ENCODE measurements at places on chromosomes 5 and 9. TPM values are rescaled to one million over a fixed set of nuclear protein-coding genes. Genes with fewer than 3 reads are reported as not detected.

The PTTG1 gene
- total RNA-seq = 3.7 TPM

- H3K36me3 ChIP-seq = no peaks in the 10 kb centered on the region
- DNase-seq = no peak
- H3K4me3 ChIP-seq = no peak overlapping the region
- H3K27ac ChIP-seq = no peak overlapping the region
- no peaks in the 10 kb centered on the region for H3K4me1 ChIP-seq
These were observed 89.9 kb upstream of the CPEB4 start for GRCh38 chr5:173798127-173798810.

DNA sequence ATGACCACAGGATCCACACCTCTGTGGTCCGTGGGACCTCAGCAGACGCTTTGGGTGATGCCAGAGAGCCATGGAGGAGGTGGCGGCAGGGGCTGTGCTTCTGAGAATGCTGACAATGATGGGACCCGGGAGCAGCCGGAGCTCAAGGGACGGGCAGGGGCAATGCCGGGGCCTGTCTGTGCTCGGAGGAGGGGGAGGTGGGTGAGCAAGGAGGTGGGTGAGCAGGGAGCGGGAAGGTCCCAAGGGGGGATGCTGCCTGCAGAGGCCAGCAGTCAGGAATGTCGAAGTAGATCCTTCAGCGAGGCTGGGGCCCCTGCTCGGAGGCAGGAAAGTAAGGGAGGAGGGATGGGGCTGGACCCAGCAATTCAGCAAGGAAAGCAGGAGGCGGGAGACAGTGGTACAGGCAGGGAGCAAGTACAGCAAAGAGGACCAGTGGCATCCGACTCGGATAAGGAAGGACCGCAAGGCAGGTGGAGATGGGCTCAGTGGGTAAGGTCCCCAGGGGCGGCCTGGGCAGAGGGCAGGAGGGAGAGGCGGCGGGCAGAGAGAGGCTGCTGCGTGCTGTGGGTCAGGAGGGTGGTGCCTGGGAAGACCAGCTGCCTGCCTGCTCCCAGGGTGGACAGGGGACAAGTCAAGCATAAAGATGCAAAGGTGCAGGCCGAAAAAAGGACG, 49.0 kb downstream of the ADAMTS2 start:
- no peak for DNase-seq
- H3K4me3 ChIP-seq = no peak overlapping the region
- H3K27me3 ChIP-seq = no peaks in the 10 kb centered on the region
- H3K4me1 ChIP-seq = no peaks in the 10 kb centered on the region
- no peak overlapping the region for H3K27ac ChIP-seq
- no peaks in the 10 kb centered on the region for H3K36me3 ChIP-seq

GRCh38 chr5:81866994-81867393, 104.8 kb upstream of the ATG10 start:
- H3K4me1 ChIP-seq = no peaks in the 10 kb centered on the region
- H3K36me3 ChIP-seq = no peaks in the 10 kb centered on the region
- no peak overlapping the region for H3K4me3 ChIP-seq
- DNase-seq = no peak
- H3K27ac ChIP-seq = no peak overlapping the region

DNA sequence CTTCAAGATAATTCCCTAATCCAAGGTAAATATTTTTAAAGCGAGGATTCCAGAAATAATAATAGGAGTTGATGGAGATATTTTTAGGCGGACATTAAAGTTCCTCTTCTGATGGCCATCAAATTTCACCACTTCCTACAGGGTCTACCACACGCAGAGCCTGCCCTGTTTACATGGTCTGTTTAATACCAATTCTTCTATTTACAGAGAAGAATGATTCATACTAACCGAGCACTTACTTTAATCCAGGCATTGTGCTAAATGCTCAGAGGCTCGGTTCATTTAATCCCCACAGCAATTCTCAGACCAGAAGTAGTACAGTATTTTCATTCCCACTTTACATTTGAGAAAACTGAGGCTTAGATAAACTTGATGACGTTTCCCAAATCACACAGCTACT, 3.0 kb upstream of the ITGA1 start:
- H3K4me1 ChIP-seq = no peaks in the 10 kb centered on the region
- no peak overlapping the region for H3K27ac ChIP-seq
- DNase-seq = no peak
- no peak overlapping the region for H3K4me3 ChIP-seq

GRCh38 chr9:13264788-13265187, 14.7 kb downstream of the MPDZ start:
- no peak overlapping the region for H3K27ac ChIP-seq
- no peak overlapping the region for H3K4me3 ChIP-seq
- no peaks in the 10 kb centered on the region for H3K4me1 ChIP-seq
- H3K27me3 ChIP-seq = no peaks in the 10 kb centered on the region

GRCh38 chr9:76438841-76439588, 20.0 kb upstream of the GCNT1 start:
- H3K27ac ChIP-seq = no peak overlapping the region
- no peaks in the 10 kb centered on the region for H3K36me3 ChIP-seq
- no peaks in the 10 kb centered on the region for H3K4me1 ChIP-seq
- no peak overlapping the region for H3K4me3 ChIP-seq
- DNase-seq = no peak
- no peaks in the 10 kb centered on the region for H3K27me3 ChIP-seq

GRCh38 chr5:116237917-116238500, 153.2 kb downstream of the COMMD10 start:
- H3K4me1 ChIP-seq = no peaks in the 10 kb centered on the region
- no peak overlapping the region for H3K27ac ChIP-seq
- no peaks in the 10 kb centered on the region for H3K27me3 ChIP-seq
- no peaks in the 10 kb centered on the region for H3K36me3 ChIP-seq

- no peaks in the 10 kb centered on the region for H3K27me3 ChIP-seq
- no peak for DNase-seq
- no peak overlapping the region for H3K27ac ChIP-seq
These were observed 184.0 kb downstream of the FBXO4 start for GRCh38 chr5:42109006-42109572.

DNA sequence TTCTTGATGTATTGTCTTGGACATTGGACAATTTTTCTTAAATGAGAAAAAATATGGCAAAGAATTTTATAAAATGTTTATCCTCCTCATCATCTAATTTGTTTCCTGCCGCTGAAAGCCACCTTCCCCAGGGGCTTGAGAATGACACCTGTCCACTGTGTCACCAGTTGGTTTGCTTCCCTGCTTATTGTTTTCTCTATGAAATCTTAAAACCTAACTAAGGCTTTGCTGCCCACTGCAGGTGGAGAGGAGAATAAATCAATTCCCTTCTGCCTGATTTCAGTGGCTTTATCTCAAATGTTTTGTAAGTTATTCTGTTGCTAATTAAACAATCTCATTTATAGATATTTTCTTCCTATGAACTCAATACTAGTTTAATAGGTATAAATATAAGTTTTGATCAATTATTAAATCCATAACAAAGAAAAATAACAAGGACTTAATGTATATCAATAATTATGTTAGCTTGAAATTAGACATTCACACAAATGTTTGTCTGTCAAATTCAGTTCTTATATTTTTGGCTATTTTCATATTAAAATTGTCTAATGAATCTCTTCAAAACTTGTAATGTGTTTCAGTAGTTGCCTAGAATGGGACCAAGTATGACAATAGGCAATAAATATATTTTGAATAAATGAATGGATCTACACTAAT, 822.5 kb downstream of the PTPRD start:
- H3K4me3 ChIP-seq = no peak overlapping the region
- no peak overlapping the region for H3K27ac ChIP-seq
- peak; percentile 33 for DNase-seq
- H3K4me1 ChIP-seq = no peaks in the 10 kb centered on the region

DNA sequence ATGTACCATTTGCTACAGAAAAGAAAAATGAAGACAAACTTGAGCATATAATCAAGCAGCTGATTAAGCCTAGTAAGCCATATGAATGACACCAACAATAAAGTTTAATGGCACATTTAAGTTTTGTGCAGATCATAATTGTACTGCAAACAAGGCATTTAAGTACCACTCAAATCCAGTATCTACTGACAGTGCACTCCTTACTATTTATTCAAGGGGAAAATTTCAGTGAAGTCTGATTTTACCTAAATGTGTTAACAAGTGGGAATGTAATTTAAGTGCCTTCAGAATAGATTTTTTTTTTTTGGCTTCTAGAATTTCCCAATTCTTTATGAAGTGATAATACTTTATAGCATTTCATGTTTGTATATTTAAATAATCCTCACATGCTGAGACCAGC, 341.0 kb upstream of the POU5F2 start:
- no peak for DNase-seq
- H3K27ac ChIP-seq = no peak overlapping the region
- peaks cover 6% of the 10 kb centered on the region for H3K36me3 ChIP-seq
- H3K4me3 ChIP-seq = no peak overlapping the region
- H3K27me3 ChIP-seq = no peaks in the 10 kb centered on the region
- no peaks in the 10 kb centered on the region for H3K4me1 ChIP-seq

DNA sequence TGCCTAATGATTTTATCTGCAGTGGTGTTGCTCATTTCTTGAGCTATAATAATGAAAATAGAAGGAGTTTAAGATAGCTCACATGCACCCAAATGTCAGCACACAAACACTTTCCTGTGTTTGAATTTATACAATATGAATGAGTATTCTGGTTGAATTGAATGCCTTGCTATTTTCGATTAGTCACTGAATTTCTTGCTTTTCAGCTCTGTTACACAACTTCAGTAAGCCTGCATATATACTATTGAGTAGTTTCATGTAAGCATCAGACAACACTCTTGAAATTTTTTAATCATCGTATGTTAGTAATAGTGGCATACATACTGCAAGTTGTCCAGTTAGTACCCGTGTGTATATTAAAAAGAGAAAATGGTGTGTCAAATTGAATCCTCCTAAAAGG, 281.5 kb upstream of the GRIA1 start:
- no peak overlapping the region for H3K4me3 ChIP-seq
- no peaks in the 10 kb centered on the region for H3K36me3 ChIP-seq

GRCh38 chr9:35962126-35962906, 4.4 kb upstream of the OR2S2 start:
- H3K27ac ChIP-seq = no peak overlapping the region
- no peak for DNase-seq
- peaks cover 6% of the 10 kb centered on the region for H3K27me3 ChIP-seq
- no peaks in the 10 kb centered on the region for H3K4me1 ChIP-seq

- no peaks in the 10 kb centered on the region for H3K27me3 ChIP-seq
- H3K4me3 ChIP-seq = no peak overlapping the region
- H3K27ac ChIP-seq = no peak overlapping the region
- H3K4me1 ChIP-seq = no peaks in the 10 kb centered on the region
- no peak for DNase-seq
These were observed 5.5 kb upstream of the MATR3 start for GRCh38 chr5:139287890-139288635.

All from tibial nerve (tissue), 4 donors.